ENCODE measurements at places on chromosomes 4 and X.

GRCh38 chr4:22474636-22475310 is 41.1 kb downstream of the ADGRA3 start:
- DNase-seq = no peak

GRCh38 chr4:143617994-143618679 is 82.3 kb downstream of the FREM3 start:
- DNase-seq = no peak

DNA sequence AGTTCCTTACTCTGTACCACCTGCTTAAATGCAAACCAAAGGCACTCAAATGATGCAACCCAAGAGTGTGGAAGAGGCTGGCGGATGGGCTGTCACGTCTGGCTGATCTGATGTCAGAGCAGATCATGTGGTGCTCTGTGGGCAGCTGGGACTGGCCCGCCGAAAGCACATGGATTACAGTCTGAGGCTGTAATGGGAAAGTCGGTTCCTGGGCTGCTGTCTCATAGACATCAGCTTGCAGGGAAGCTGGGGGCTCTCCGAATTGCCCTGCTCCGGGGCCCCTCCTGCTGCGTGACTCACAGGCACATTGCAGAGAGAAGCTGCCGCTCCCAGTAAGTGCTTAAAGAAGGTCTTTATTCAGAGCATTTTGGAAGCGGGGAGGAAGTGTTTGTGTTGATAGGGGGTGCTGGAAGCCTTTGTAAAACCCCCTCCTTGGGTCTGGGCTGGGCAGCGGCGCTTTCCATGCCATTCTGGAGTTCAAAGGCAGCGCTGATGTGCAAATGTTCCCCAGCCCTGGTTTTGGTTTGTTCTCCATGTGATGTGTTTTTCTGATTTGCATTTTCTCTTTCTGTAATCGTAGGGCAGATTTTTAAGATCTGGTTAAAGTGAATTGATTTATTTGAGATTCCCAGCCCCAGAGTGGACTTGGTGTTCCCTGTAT is 181.1 kb downstream of the LARP7 start:
- peak; percentile 75 for DNase-seq

DNA sequence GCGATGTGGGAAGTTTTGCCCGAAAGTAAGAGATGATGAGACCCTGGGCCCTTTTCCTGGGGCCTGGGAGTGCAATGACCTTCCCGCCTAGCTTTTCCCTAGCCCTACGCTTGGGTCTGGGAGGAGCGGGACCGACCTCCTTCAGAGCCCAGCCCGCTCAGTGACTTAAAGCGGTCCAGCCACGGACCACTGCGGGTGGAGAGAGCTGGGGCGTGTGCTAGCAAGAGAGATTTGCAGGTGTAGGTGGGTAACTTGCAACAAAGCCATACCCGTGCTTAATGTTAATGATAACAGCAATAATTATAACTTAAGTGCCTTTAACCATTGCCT is 503 bp upstream of the PDE5A start:
- no peak for DNase-seq

GRCh38 chrX:109374262-109374960 is 107.5 kb downstream of the GUCY2F start:
- no peak for DNase-seq

DNA sequence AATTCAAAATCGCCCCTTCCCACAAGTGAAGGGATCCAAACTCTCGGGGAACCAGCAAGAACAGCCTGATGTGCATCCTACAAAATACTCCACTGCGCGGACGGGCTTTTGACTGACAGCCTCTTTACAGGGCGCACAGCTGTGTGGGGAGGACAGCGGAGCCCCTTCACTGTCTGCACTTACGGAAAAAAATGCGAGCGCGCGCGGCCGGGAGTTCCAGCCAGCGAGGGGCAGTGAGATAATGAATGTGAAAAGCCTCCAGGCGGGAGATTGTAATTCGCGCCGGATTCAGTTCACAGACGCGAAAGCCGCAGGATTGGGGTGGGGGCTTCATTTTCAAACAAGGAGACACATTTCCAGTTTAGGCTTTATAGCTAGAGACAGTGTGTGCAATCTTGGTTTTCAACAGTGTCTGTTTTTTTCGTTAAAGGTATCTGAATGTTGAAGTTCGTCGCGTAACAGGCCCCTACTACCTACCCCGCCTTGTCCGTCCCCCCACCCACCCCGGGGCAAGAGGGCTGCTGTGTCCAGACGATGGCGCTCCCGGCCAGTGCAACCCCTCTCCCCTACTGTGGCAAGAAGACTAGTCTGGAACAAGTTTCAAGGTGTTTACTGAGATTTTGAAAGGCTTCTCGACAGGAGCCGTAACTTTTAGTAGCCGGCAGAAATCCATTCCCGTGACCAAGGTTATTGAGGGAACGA is 1.7 kb upstream of the GPR50 start:
- DNase-seq = no peak

DNA sequence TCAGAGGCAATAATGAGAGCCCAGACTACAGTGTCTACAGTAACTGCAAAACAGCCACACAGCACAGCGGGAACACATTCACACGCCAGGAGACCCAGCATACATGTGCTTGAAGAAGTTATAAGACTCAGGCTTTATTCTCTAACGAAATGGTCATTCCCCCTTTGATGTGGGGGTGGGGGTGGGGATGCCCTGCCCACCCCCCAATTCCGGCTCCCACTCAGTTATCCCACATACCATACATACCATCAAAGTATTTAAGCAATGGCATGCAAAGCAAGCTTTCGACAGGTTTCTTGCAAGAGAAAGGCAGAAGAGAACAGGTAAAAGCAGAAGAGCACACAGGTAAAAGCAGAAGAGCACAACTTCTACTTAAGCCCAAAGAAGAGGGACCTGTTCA is 3.6 kb downstream of the MECP2 start:
- no peak for DNase-seq

- peak; percentile 20 for DNase-seq
These were observed 8.1 kb downstream of the RIPPLY1 start for GRCh38 chrX:106894978-106895452.

DNA sequence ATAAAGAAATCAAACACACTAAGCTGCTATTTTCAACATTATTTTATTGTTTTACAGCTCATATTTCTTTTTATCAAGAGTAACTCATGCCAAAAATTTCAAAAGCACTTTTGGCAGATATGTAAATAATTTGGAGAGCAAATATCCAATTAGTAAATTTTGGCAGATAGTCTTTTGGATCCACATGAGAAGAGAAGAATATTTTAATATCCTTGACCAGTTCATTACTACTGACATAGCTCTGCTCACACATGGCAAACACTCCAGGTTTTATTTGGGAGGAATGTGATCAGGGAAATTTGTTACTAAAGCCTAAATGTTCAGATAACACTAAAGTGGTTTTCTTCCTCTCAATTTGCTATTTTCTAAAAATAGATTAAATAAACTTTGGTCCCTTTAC is 1054.3 kb downstream of the FAT4 start:
- no peak for DNase-seq

GRCh38 chr4:140344621-140345020 is 28.8 kb upstream of the SCOC start:
- no peak for DNase-seq

DNA sequence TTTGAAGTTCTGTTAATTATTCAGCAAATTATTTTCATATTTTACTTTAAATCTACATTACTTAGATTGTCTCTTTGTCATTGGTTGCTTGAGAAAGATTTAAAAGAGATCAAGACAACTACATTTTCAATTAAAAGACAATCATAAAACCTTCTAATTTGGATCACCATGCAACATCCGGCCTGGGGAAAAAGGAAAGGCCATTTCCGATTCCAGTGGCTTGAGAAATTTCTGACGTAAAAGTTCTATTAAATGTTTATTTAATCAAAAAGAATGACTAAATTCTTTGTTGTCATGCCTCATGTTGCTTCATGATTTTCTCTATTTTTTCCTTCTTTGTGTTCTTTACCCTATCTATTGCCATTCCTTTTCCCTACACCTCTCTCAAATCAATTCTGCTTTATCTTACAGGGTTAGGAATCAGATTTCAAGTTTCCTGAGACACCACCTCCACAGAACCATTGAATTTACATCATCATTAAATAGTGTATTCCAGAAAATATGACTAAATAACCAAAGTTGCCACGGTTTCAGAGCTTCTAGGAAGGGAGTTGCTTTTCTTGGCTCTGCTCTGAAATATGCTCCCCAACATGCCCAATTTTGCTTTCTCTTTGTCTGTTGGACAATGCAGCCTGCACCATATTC is 124.6 kb upstream of the ACSL4 start:
- DNase-seq = no peak

- no peak for DNase-seq
These were observed 19.3 kb upstream of the SFRP2 start for GRCh38 chr4:153808175-153808574.

- no peak for DNase-seq
These were observed 21.1 kb upstream of the FRYL start for GRCh38 chr4:48801016-48801715.

DNA sequence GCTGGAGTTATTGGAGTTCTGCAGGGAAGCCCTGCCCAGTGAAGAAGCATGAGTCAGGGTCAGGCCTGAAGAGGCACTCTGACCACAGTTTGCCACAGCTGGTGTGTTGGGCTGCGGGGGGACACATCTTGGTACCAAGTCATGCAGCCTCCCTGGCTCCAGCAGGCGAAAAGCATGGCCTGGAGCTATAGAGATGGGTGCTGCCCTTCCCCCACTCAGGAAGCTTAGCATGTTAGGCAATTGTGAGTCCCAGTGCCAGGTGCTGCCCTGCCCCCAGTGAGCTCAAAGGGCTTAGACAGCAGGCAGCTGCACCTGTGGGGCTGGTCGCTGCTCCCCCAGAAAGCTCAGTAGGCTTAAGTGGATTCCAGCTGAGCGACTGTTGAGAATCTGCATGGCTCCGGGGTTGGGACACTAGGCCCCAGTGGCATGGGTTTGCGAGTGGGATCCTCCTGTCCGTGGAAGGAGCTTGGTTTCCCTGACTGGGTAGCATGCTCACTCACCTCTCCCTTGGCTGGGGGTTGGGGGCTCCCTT is 755.5 kb downstream of the GLUD2 start:
- no peak for DNase-seq

- DNase-seq = no peak
These were observed 30.3 kb downstream of the CCNI start for GRCh38 chr4:77045490-77045889.

- DNase-seq = no peak
These were observed 434.9 kb downstream of the GPM6A start for GRCh38 chr4:175377203-175377602.

GRCh38 chr4:158934996-158935669 is 166.3 kb downstream of the FNIP2 start:
- DNase-seq = no peak

GRCh38 chrX:108072746-108073145 is 18.6 kb downstream of the PSMD10 start:
- no peak for DNase-seq
